ENCODE measurements at places on chromosomes 16 and 17. TPM values are rescaled to one million over a fixed set of nuclear protein-coding genes. Genes with fewer than 3 reads are reported as not detected.

The ITGA2B gene
- polyA plus RNA-seq = 0.35 TPM

The C1QTNF8 gene
- not detected for polyA plus RNA-seq

The FAM20A gene
- 7.3 TPM for polyA plus RNA-seq

The BCL7C gene
- 42.0 TPM for polyA plus RNA-seq

The ICAM2 gene
- 31.7 TPM for polyA plus RNA-seq

The USP31 gene
- polyA plus RNA-seq = 2.3 TPM

The KRT32 gene
- polyA plus RNA-seq = not detected

The RUSF1 gene
- polyA plus RNA-seq = 7.9 TPM

The KRTAP9-4 gene
- not detected for polyA plus RNA-seq
